Caki2 (cell line): ENCODE measurements at places on chromosomes 1 and 21. TPM values are rescaled to one million over a fixed set of nuclear protein-coding genes. Genes with fewer than 3 reads are reported as not detected.

The CYP4A22 gene
- not detected in 2 replicates for total RNA-seq

The FTCD gene
- 0.14 TPM in 1 of 2 replicates, not detected in the other for total RNA-seq

The CLCA1 gene
- total RNA-seq = not detected in 2 replicates

The DIO1 gene
- total RNA-seq = 0.27 and 18.9 TPM in 2 replicates

The RHD gene
- not detected in 2 replicates for total RNA-seq

The TMOD4 gene
- total RNA-seq = not detected in 2 replicates

The BMP8B gene
- 1.7 and 5.7 TPM in 2 replicates for total RNA-seq

The ETV3L gene
- not detected in 2 replicates for total RNA-seq

The CGN gene
- total RNA-seq = 0.03 and 0.61 TPM in 2 replicates

The AMPD1 gene
- not detected in 2 replicates for total RNA-seq

DNA sequence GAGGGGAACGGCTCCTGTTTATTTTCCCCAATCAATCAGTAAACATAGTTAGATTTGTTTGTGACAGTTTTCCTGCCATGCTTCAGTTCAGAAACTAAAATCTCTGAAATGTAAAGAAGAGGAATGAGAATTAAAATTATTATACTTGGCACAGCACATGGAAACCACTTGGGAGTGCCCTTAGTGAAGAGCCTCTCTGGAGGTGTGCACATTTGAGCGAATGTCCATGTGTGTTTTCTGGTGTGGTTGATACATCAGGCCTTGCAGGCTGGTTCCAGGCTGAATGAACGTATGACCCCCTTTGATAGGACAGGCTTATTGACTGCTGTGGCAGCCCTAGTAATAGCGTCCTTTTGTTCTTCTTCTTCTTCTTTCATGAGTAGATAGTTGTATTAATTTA is 27.1 kb downstream of the C4BPA start:
- DNase-seq = no peak

DNA sequence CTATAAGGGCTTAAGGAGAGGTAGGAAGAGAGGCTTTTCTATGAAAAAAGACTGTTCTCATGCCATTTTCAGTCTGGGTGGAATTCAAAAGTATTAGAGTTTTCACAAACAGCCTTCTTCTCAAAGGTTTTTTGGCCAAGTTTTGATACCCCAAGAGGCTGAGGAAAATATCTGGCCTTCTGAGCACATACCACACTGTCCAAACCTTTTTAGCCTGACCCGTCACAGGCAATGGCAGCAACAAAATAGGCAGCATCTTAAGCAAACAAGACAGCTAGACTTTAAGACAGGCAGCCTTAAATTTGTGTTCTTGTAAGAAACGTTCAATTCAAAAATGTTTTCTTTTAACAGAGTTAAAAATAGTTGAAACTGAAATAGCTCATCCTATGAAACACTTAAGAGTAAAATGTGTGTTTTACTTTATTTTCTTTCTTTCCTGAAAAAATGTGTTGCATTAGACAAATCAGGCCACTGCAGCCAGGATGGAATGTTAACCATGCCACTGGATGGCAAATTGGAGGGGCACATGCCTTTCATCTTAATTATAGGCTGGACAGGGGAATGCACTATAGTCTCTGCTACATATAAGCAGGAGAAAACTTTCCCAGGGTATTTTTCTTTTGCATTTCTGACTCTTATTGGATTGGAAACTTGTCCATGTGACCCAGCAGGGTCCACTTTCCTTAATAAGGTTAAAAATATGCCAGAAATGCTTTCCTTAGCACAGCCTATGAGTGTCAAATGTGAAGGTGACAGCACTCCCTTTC is 315.0 kb downstream of the TGFB2 start:
- DNase-seq = peak; percentile 65

GRCh38 chr1:177977141-177977540 is 7.3 kb upstream of the SEC16B start:
- DNase-seq = no peak

DNA sequence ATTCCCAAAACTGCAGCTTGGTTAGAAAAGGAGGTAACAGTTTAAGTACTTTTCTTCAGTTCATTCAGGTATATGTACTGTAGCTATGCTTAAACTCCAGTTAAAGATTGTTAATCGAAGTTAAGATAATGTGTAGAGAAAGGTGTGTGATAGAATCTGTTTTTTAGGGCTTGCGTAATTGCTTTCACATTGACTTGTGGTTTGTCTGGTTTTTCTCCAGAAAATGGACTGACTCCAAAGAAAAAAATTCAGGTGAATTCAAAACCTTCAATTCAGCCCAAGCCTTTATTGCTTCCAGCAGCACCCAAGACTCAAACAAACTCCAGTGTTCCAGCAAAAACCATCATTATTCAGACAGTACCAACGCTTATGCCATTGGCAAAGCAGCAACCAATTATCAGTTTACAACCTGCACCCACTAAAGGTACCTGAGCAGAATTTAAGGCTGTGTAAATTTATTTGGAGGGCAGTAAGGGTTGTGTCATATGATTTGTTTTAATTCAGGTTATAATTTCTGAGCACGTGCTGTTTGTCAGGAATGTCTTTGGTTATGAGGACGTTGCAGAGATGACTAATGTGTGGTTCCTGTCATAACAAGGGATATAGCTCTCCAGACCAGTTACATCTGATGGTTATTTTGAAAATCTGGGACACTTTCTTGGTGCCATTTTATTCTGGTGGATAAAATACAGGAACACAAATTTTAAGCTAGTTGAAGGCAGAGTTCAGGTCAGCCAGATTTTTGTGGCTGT is 26.0 kb downstream of the ATF6 start:
- DNase-seq = no peak

DNA sequence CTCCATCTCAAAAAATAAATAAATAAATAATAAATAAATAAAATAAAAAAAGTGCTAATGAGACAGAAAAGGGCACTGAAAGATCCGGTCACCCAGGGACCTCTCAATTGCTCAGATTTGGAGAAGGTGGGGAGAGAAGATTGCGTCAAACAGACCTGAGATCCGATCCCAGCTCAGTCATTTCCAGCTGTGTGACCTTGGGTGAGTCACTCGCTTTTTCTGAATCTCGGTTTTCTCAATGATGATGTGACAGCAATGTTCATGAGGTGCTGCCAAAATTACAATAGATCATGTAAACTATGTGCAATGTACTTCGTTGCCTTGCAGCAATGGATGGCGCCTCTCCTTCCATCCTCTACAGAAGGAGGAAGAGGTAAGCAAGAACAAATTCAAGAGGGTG is 11.1 kb upstream of the MEF2D start:
- DNase-seq = no peak

GRCh38 chr21:26588446-26588845 is 15.4 kb upstream of the CYYR1 start:
- no peak for DNase-seq

DNA sequence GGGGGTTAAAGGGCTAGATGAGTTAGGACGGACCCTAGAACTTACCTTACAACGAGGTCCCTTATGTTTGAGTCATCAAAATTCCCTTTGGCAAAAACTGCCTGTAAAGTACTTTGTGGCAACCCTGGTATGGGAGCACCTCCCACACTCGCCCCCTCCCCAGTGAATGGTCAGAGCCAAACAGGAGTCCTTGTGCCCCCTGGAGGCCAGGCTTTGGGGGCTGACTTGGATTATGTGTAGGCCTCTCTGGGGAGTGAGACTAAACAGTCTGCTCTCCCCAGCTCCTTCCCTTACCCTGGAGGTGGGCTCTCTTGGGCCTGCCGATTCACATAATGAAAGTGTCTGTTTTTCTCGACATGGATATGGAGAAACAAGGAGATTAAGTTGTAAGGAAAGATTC is 81.2 kb downstream of the ADCY10 start:
- no peak for DNase-seq

DNA sequence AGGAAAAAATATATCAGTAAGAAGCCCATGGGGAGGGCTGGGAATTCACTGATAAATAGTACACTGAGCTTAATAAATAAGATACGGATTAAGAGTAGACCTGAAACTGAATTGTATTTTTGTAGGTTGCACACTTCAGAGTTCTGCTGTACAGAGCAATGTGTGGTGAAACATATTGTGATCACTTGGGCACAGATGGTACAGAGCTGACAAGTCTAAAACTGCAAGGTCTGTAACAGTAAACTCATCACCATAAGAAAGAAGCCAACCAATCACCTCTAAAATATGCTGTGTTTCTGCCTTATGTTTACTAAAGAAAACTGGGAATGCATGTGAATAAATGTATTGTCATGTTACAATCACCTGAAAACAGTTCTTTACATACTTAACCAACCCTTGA is 360.7 kb downstream of the MRPL39 start:
- no peak for DNase-seq

GRCh38 chr1:209397910-209398309 is 185.6 kb upstream of the CAMK1G start:
- no peak for DNase-seq

- peak; percentile 73 for DNase-seq
Measured at GRCh38 chr21:42234464-42235241, 15.7 kb downstream of the ABCG1 start.

GRCh38 chr1:63327417-63328054 is 5.2 kb downstream of the FOXD3 start:
- peak; percentile 45 for DNase-seq

DNA sequence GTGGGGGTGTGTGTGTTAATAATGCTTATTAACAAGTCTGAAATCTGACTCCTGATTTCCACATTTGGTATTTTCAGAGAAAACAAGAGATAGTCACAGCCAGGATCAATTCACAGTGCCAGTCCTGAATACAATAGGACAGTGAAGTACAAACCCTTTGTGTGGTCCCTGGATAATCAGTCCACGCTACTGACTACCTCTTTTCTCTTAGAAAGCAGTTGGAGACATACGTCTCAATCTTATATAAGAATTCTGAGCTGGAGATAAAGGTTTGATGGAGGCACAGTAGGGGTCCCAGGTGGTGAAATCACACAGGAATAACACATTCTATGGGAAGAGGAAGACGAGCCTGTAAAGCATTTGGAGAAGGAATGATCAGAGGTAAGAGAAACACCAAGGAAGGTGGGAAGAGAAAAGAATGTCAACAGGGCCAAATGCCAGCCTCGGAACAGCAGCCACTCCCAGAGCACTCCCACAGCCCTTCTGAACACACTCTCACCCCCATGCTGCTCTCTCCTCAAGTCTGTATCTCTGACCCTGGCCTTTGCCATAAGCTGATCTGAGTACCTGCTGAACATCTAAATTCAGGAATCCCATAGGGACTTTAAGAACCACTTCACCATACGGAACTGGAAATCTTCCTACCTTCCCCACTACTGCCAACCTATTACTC is 48.6 kb downstream of the TRAF5 start:
- DNase-seq = no peak

DNA sequence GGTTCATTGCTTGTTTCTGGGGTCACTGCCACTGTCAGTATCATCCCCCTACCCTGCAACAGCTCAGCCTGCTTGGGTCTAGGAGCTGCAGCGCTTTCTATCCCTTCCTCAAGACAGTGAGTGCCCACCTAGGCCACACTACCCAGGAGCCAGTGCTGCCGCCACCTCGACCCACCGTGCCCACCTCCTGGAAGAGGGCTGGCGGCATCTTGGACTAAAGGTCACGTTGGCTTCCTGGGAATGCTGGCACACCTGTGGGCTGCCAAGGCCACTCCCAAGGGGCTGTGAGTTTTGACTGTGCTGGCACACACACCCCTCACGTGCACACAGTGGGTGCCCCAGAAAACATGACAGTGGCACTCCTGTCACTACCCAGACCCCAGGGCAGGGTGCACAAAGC is 22.1 kb downstream of the CRYAA start:
- no peak for DNase-seq

DNA sequence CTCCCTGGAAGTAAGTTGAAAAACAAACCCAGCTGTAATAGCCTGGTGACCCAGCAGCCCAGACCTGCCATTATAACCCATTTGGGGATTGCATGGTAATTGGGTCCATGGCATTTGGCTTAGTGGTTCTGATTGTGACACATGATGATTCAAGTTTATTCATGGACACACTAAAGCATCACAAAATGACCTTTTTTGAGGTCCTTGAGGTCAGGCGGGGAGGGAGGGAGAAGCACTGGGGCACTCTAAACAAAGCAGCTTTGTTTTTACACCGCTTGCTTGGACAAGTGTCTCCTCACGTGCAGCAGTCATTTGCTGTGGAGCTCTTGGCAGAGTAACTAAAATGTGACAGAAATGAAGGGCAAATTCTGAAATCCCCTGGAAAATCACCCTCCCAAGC is 241.0 kb upstream of the SGIP1 start:
- no peak for DNase-seq

DNA sequence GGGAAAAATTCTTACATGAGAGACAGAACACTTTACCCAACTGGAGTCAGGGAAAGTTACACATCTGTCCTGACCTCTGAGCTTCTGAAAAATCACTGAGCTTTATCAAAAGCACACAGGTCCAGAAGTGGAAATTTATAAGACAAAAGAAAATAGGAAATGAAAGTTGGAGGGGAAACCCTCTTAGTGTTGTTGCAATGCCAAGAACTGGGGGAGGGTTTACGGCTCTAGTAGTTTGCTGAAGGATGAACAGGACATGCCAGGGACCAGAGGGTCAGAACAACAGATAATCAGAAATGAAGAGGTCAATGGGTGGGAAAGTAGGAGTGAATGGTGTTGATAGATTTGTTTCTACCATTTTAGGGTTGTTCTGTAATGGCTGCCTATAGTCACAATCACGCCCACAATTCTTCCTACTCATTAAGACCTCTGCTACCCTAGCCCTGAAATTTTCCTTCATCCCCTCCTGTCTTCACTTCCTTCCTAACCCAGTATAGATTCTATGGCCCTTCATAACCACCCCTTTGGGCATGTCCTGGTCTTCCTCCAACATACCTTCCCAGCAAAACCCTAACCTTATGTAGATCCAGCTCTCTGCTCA is 30.3 kb upstream of the FMOD start:
- DNase-seq = no peak

DNA sequence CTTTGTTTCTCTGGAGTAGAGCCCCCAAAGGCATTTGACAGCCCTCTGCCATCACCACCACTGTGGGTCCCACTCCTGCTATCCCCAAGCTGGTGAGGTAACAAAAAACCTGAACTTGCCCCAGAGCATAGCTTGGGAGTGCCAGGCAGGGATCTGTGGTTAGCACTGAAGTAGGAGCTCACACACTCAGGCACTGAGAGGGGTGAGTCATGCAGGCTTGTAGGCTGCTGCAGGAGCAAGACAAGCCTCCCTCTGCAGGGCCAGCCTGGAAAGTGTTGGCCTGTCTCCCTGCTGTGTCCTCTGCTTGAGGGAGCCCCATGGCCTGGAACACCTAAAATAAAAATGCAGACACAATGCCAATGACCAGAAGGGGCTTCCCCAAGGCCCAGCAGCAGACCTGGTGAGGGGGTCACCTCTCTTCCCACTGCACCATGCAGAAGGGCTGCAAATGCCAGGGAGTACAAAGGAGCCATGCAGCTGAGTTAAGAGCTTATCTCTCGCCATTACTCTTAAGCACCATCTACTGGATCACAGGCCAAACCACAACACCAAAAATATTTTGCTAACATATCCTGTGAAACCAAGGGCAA is 108.9 kb upstream of the POGK start:
- DNase-seq = peak; percentile 7

GRCh38 chr1:70038025-70038424 is 167.4 kb downstream of the LRRC40 start:
- no peak for DNase-seq

GRCh38 chr1:42431514-42431913 is 24.3 kb downstream of the ZMYND12 start:
- no peak for DNase-seq
